ENCODE measurements at places on chromosomes 7 and 10.

- DNase-seq: no peak
Measured at GRCh38 chr7:39433550-39433949, 132.7 kb upstream of the YAE1 start.

DNA sequence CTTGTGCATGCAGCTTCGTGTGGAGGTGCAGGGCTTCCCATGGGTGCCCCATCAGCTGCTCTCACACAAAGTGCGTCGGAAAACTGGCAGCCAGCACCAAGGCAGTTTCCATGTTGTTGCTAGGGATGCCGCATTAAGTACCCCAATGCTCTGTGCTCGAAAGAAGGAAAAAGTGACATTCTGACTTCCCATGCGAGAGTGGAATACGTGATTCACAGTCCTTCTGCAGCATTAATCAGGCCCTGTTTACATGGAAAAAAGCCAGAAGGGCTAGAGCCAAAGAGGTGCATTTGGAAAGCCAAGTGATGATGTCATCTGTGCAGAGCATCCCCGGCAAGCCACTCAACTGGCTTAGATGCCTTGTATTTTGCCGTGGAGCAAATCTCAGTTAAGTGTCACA is 258.3 kb downstream of the GATA3 start:
- DNase-seq: no peak

- DNase-seq: no peak
Measured at GRCh38 chr7:135246191-135246825, 12.7 kb downstream of the STRA8 start.

DNA sequence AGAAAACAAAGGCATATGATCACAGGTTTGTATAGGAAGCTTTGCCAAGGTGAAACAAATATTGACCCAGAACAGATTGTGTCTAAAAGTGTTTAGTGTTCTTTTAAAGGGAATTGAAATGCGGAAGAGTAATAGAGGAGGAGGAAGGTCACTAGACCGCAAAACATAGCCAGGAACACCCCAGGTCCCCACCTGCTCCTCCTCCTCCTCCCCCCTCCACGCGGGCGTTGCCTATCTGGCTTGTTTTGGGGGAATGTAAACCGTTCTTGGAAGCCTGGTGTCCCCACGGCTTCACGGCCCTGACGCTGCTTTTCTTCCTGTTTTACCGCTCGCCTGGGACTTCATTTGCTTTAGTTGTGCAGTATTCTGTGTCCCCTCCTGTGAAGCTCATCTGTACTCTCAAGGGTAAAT is 81.0 kb upstream of the PFKP start:
- DNase-seq: no peak

GRCh38 chr10:52423369-52423768 is 109.3 kb downstream of the DKK1 start:
- no peak for DNase-seq

- DNase-seq: no peak
Measured at GRCh38 chr10:128982616-128982915, 484.5 kb upstream of the MGMT start.

DNA sequence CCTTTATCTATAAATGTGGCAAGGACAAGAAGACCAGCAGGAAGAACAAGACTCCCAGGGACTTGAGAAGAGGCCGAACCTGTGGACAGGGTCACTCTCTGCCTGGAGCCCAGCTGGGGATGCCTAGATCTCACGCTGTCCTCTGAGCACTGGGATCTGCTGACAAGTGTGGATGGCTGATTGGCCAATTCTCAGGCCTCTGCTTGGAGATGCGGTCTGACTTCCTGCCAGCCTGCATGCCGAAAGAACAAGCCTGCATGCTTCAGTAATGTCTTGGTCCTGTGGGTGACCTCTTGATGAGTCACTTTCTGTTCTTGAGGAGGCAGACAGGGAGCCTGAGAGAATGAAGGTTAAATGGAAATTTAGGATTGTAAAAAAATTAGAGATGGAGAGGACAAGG is 84.7 kb downstream of the TMEM178B start:
- DNase-seq: no peak

GRCh38 chr10:119139464-119140067 is 25.9 kb downstream of the SFXN4 start:
- peak; percentile 20 for DNase-seq

GRCh38 chr7:79988653-79989052 is 146.0 kb upstream of the GNAI1 start:
- no peak for DNase-seq

- no peak for DNase-seq
Measured at GRCh38 chr7:65840446-65840845, 32.4 kb upstream of the VKORC1L1 start.

DNA sequence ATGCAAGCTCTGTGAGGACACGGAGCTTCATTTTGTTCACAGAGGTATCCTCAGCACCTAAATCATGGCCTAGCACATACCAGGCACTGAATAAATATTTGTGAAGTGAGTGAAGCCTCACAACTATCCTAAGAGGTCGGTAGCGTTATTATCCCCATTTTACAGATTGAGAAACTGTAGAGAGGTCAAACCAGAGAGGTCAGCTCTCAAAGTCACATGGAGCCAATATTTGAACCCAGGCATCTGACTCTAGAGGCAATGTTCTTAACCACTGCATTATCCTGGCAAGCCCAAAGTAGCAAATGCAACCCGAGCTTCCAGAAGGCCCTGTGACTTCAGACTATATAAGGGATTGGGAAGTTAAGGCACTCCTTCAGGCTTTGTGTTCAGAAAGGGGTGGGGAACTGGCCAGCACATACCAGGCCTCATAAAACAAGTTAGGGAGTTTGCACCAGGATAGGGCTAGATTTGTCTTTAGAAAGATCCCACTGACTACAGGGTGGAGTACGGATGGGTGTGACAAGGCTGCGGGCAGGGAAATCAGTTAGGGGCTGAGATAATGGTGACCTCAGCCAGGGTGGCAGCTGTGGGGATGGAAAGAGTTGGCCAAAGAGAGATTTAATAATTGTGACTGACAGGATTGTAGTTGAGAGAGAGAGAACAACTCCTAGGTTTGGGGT is 101.4 kb downstream of the TBXAS1 start:
- DNase-seq: no peak

- DNase-seq: no peak
Measured at GRCh38 chr7:130903358-130903974, 169.5 kb upstream of the KLF14 start.

DNA sequence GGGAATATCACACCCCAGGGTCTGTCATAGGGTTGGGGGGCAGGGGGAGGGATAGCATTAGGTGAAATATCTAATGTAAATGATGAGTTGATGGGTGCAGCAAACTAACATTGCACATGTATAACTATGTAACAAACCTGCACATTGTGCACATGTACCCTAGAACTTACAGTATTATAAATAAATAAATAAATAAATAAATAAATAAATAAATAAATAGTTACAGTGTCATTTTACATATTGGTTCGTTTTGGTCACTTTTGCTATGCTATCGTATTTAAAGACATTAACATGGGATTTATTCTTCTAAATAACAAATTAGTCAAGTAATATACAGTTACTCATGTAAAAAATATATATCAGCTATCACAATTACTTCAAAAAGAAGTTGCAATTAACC is 228.7 kb downstream of the HECW1 start:
- DNase-seq: no peak

DNA sequence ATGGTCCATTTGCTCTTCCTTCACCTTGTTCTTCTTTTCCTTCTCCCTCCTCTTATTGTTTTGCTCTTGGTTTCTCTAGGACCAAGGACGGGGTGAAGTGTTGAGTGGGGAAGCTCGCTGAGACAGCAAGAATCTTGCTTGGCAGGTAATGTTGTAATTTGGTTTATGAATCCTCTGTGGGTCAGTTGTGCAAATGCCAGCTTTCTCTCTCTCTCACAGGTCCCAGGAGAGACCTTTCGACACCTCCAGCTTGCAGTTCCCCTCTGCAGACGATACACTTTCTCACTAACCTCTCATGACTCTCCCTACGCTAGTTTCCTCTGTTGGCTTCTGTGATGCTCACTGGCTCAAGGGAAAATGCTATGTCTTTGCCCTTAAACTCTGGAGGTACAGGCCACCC is 77.0 kb downstream of the FRMD4A start:
- no peak for DNase-seq

All from stimulated activated CD8-positive, alpha-beta memory T cell treated with anti-CD3 and anti-CD28 coated beads, Interleukin-15, amount 100 ng/mL, for 1 hour (primary cell).